Panc1 (cell line): ENCODE measurements at places on chromosomes 16 and 17. TPM values are rescaled to one million over a fixed set of nuclear protein-coding genes. Genes with fewer than 3 reads are reported as not detected.

DNA sequence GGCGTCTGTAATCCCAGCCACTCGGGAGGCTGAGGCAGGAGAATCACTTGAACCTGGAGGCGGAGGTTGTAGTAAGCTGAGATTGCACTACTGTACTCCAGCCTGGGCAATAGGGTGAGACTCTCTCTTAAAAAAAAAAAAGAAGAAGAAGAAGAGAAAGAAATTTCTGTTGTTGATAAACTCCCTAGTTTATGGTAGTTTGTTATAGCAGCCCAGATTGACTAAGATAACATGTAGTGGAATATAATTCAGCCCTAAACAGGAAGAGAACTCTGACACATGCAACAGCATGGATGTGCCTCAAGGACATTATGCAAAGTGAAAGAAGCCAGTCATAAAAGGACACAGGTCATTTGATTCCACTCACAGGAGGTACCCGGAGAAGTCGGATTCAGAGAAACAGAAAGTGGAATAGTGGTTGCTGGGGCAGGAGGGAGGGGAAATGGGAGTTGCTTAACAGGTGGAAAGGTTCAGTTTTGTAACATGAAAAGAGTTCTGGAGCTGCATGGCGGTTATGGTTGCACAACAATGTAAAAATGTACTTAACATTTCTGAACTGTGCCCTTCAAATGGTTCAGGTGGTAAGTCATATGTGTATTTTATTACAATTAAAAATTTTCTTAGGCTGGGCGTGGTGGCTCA, 26.0 kb upstream of the PRM1 start:
- H3K27me3 ChIP-seq, result no peaks in the 10 kb centered on the region
- H3K36me3 ChIP-seq, result no peaks in the 10 kb centered on the region
- DNase-seq, result no peak
- H3K4me3 ChIP-seq, result no peak overlapping the region
- H3K27ac ChIP-seq, result no peak overlapping the region

DNA sequence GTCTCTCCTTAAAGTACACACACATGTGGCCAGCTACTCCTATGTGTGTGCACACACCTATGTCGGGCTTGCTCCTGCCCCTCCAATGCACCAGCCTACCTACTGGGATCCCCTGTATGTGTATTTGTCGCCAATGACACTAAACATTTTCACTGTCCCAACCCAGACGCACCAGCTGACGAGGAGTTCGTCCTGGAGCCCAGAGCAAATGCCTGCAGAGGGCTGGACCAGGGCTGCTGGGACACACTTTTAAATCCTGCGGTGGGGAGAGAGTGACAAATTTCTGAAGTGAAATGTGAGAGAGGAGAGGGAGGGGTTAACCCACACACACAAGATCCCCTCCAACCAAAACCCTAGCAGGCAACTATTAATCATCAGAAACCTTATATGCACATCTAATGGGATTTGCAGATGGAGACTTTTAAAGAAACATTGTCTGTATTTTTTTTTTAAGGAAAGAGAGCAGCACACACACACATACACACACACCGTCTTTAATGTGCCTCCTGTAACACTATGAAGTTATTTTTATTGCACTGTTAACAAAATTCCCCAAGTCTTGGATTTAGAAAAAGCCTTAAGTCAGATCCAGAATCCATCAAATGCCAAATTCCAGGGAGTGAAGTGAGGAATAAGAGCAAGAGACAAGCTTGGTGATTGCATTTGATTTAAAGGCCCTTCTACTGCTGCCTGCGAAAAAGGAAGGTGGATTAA, at the start of gene MEOX1:
Gene MEOX1, minus strand, starts transcription at position 224 of the 714 bp plus-strand sequence. CDS start 388 bp downstream, outside the sequence.
- H3K4me1 ChIP-seq, result no peaks in the 10 kb centered on the region; the same call in 1 of the 2 replicates
- no peak for DNase-seq
- H3K27ac ChIP-seq, result no peak within 1 kb of the TSS
- H3K27me3 ChIP-seq, result no peaks in the 10 kb centered on the region
- H3K36me3 ChIP-seq, result no peaks in the 10 kb centered on the region

DNA sequence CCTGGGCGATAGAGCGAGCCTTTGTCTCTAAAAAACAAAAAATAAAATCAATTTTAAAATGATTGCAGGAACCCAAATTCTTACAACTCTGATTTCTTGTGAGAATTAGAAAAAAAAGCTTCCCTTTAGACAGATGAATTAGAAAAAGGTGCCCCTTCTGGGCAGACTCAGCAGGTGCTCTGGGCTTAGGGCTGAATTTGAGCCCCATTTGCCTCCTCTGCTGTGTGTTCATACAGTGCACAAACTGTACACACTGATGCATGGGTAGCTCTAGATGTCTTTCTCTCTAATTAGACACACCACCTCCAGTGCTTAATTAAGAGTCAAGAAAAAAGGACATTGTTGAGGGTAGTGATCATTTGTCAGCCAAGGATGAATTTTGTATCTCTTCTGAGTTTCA, 38.5 kb upstream of the NOL11 start:
- no peaks in the 10 kb centered on the region for H3K27me3 ChIP-seq
- no peak for DNase-seq
- H3K27ac ChIP-seq, result no peak overlapping the region
- no peaks in the 10 kb centered on the region for H3K4me1 ChIP-seq

DNA sequence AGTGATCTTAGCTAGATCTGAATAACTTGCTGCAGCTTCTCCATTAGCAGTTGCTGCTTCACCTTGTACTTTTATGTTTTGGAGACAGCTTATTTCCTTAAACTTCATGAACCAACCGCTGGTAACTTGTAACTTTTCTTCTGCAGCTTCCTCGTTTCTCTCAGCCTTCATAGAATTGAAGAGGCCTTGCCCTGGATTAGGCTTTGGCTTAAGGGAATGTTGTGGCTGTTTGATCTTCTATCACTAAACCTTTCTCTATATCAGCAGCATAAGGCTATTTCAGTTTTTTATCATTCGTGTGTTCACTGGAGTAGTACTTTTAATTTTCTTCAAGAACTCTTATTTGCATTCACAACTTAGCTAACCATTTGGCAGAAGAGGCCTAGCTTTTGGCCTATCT, 21.5 kb upstream of the TMEM92 start:
- no peak overlapping the region for H3K27ac ChIP-seq
- no peaks in the 10 kb centered on the region for H3K36me3 ChIP-seq
- no peak for DNase-seq
- no peak overlapping the region for H3K4me3 ChIP-seq
- H3K27me3 ChIP-seq, result no peaks in the 10 kb centered on the region

- no peak for DNase-seq
- no peaks in the 10 kb centered on the region for H3K27me3 ChIP-seq
- no peaks in the 10 kb centered on the region for H3K36me3 ChIP-seq
- no peak overlapping the region for H3K4me3 ChIP-seq
- H3K27ac ChIP-seq, result no peak overlapping the region
- peaks cover 10% of the 10 kb centered on the region for H3K4me1 ChIP-seq
Measured at GRCh38 chr16:3063625-3064386, 1.6 kb upstream of the IL32 start.

GRCh38 chr17:27199948-27200347, 94.0 kb upstream of the WSB1 start:
- no peak for DNase-seq
- no peaks in the 10 kb centered on the region for H3K36me3 ChIP-seq
- H3K4me3 ChIP-seq, result no peak overlapping the region
- no peak overlapping the region for H3K27ac ChIP-seq
- no peaks in the 10 kb centered on the region for H3K4me1 ChIP-seq

DNA sequence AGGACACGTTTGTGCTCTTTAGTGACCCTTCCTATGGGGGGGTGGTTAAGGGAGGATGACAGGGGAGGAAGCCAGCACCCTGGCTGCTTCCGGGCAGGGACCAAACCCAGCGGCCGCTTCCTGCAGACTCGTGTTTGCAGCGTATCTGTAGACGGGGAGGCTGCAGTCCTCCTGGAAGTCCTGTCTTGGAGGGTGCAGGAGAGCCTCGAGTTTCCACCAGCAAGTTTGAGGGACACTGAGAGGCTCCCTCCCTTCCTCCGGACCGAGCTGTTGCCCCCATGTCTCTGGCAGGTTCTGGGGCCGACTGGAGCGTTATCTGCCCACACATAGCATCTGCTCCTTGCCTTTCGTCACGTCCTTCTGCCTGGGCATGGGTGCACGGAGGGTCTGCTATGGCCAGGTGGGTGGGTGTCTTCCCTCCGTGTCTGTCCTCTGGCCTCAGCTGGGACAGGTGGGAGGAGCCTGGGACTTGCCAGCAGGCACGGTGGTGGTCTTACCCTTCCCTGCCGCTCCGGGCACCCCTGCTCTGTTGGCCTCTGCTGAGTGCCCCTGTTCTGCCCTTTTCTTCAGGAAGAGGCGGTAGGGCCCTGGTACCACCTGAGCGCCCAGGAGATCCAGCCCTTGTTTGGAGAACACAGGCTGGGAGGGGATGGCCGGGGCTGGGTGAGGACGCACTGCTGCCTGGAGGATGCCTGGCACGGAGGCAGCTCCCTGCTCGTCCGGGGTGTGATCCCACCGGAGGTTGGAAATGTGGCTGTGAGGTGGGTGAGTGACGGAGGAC, 8.8 kb downstream of the ENGASE start:
- H3K4me1 ChIP-seq, result no peaks in the 10 kb centered on the region
- H3K27ac ChIP-seq, result no peak overlapping the region
- no peaks in the 10 kb centered on the region for H3K27me3 ChIP-seq
- no peak overlapping the region for H3K4me3 ChIP-seq
- DNase-seq, result no peak

Gene MT1A
- total RNA-seq, result 52.1 TPM

DNA sequence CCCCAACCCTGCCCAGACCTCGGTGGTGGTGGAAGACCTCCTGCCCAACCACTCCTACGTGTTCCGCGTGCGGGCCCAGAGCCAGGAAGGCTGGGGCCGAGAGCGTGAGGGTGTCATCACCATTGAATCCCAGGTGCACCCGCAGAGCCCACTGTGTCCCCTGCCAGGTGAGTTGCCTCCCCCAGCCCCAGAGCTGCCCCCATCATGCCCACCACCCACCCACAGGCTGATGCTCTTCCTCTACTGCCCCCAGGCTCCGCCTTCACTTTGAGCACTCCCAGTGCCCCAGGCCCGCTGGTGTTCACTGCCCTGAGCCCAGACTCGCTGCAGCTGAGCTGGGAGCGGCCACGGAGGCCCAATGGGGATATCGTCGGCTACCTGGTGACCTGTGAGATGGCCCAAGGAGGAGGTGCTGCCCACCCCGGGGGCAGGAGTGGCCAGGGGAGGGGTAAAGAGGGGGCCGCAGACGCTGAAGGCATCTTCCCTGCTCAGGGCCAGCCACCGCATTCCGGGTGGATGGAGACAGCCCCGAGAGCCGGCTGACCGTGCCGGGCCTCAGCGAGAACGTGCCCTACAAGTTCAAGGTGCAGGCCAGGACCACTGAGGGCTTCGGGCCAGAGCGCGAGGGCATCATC, 8.4 kb downstream of the GALK1 start:
- no peak overlapping the region for H3K27ac ChIP-seq
- DNase-seq, result no peak
- H3K36me3 ChIP-seq, result no peaks in the 10 kb centered on the region
- no peak overlapping the region for H3K4me3 ChIP-seq
- peaks cover 11% of the 10 kb centered on the region for H3K4me1 ChIP-seq
